SJSA1 (cell line): ENCODE measurements at places on chromosomes 2 and 18. TPM values are rescaled to one million over a fixed set of nuclear protein-coding genes. Genes with fewer than 3 reads are reported as not detected.

DNA sequence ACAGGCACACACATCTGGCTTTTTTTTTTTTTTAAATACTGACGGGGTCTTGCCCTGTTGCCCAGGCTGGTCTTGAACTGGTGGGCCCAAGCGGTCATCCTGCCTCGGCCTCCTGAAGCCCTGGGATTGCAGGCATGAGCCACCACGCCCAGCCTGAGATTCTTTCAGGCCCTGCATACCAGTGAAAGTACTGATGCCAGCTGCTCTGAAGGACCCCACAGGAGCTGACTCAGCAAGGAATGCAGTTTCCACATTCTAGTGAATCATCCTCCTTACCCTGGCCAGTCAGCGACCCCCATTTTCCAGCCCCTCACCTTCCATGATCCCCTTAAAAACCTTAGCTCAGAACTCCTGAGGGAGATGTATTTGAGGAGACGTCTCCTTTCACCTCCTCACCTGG, 5.8 kb upstream of the DTYMK start:
- peaks cover 43% of the 10 kb centered on the region for H3K36me3 ChIP-seq
- H3K4me3 ChIP-seq, result no peak overlapping the region
- no peak for DNase-seq
- H3K4me1 ChIP-seq, result peaks cover 8% of the 10 kb centered on the region

DNA sequence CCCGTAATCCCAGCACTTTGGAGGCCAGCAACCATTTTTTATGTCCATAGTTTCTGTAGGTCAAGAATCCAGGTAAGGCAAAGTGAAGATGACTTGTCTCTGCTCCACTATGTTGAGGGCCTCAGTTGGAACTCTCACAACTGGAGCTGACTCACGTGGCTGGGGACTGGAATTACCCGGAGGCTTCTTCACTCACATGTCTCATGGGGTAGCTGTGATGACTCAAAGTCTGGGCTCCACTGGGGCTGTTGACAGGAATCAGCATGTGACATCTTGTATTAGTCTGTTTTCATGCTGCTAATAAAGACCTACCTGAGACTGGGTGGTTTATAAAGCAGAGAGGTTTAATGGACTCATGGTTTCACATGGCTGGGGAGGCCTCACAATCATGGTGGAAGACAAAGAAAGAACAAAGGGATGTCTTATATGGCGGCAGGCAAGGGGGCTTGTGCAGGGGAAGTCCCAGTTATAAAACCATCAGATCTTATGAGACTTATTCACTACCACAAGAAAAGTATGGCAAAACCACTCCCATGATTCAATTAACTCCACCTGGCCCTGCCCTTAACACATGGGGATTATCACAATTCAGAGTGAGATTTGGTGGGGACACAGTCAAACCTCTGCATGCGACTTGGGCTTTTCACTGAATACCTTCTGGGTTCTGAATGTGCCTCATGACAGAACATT, 7.8 kb upstream of the PPP1R1C start:
- H3K27me3 ChIP-seq, result no peaks in the 10 kb centered on the region
- H3K4me3 ChIP-seq, result no peak overlapping the region
- no peak overlapping the region for H3K27ac ChIP-seq
- H3K4me1 ChIP-seq, result peaks cover 3% of the 10 kb centered on the region; the same call in 1 of the 2 replicates
- no peak for DNase-seq
- H3K36me3 ChIP-seq, result no peaks in the 10 kb centered on the region

DNA sequence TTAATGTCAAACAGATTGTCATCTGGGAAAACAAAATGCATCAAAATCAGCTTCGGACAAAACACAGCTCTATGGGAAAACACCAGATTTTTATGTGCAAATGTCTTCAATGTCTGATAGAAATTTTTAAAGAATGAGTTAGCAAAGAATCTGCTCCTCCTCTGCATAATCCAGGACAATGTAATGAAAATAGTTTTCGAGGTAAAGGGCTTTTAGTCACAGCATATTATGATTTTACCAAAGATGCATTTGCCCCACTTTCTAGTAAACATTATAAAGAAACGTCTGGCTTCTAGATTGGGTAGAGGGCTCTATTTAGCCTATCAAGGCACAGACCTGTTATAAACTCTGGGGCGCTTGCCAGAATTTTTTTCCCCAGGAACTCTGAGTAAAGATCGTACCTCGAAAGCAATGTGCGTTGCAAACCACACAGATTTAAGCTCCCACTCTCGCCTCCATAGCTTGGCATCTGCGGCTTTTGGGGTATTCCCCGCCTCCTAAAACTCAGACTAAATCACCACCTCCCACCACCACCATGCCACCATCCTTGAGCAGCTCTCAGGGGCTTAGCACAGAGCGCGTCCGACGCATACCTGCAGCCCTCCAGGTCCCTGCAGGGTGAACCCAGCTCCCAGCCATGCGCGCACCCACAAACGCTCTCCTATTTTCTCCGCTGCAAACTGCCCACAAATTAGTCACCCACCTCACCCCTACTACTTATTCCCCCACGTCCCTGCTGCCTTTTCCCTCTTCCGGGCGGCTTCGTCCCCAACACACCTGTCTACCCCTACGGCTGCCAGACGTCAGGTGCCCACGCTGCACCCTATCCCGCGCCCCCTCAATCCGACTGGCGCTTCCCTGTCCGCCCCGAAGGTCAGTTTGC, 829 bp downstream of the ACVR1C start:
- peak overlapping the region; percentile 33 for H3K4me3 ChIP-seq
- no peaks in the 10 kb centered on the region for H3K36me3 ChIP-seq
- peaks cover 9% of the 10 kb centered on the region for H3K4me1 ChIP-seq
- no peak overlapping the region for H3K27ac ChIP-seq
- H3K27me3 ChIP-seq, result peaks cover 38% of the 10 kb centered on the region

DNA sequence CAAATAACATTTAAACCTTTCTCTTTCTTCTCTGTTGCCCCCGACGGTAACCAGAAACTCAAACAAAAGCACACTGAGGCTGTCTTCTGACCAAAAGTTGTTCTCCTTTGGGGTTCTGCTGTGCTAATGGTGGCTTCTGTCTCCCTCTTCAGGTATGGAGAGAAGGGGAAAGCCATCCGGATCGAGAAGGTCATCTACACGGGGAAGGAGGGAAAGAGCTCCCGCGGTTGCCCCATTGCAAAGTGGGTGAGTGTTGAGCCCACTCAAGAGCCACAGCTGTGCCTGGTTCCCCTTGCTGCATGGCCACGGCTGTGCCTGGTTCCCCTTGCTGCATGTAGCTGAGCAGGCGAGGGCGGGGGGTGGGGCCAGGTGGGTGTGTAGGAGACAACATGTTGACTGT, 67.4 kb downstream of the BOLA3 start:
- H3K36me3 ChIP-seq, result no peaks in the 10 kb centered on the region
- H3K27ac ChIP-seq, result no peak overlapping the region
- no peaks in the 10 kb centered on the region for H3K4me1 ChIP-seq

- peak; percentile 68 for DNase-seq
- H3K4me3 ChIP-seq, result no peak overlapping the region
- peaks cover 31% of the 10 kb centered on the region for H3K4me1 ChIP-seq
- H3K36me3 ChIP-seq, result no peaks in the 10 kb centered on the region
- H3K27ac ChIP-seq, result peak overlapping the region; percentile 62
These were observed 82.1 kb downstream of the HS1BP3 start for GRCh38 chr2:20568501-20569463.

DNA sequence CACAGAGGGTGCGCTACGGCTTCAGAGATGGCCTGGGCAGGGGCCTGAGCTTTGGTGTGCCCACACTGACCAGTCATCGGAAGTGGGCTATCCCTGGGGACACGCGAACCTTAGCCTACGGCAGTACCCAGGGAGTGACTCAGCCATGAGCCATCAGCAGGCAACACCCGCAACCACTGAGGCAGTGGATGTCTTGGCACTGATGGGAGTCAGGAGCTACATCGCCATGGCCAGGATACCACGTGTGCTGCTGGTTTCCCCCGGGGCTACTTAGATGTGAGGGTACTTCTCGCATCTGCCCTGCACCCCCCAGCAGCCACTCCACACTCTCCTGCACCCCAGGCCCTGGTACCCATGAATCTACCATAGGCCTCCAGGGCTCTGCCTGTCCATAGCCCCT, 12.8 kb upstream of the HPCAL1 start:
- no peaks in the 10 kb centered on the region for H3K27me3 ChIP-seq
- peak overlapping the region; percentile 38; the same call in 1 of the 2 replicates for H3K27ac ChIP-seq
- DNase-seq, result peak; percentile 91
- no peaks in the 10 kb centered on the region for H3K36me3 ChIP-seq
- H3K4me3 ChIP-seq, result no peak overlapping the region

GRCh38 chr2:220188031-220188430, 560.6 kb downstream of the SLC4A3 start:
- H3K27me3 ChIP-seq, result no peaks in the 10 kb centered on the region
- H3K27ac ChIP-seq, result no peak overlapping the region
- H3K4me3 ChIP-seq, result no peak overlapping the region
- peaks cover 4% of the 10 kb centered on the region for H3K4me1 ChIP-seq

- H3K36me3 ChIP-seq, result no peaks in the 10 kb centered on the region
- H3K27ac ChIP-seq, result no peak overlapping the region
- no peak for DNase-seq
- no peaks in the 10 kb centered on the region for H3K27me3 ChIP-seq
- H3K4me1 ChIP-seq, result peaks cover 21% of the 10 kb centered on the region
These were observed 31.1 kb downstream of the CHN1 start for GRCh38 chr2:174974131-174974530.

- peaks cover 36% of the 10 kb centered on the region for H3K4me1 ChIP-seq
- no peak overlapping the region for H3K4me3 ChIP-seq
- no peaks in the 10 kb centered on the region for H3K36me3 ChIP-seq
- DNase-seq, result no peak
- H3K27ac ChIP-seq, result peak overlapping the region; percentile 86
These were observed 31.2 kb downstream of the GULP1 start for GRCh38 chr2:188322569-188323551.

The SETBP1 gene
- 9.9 and 12.6 TPM in 2 replicates for total RNA-seq

The SCYGR2 gene
- not detected in 2 replicates for total RNA-seq

DNA sequence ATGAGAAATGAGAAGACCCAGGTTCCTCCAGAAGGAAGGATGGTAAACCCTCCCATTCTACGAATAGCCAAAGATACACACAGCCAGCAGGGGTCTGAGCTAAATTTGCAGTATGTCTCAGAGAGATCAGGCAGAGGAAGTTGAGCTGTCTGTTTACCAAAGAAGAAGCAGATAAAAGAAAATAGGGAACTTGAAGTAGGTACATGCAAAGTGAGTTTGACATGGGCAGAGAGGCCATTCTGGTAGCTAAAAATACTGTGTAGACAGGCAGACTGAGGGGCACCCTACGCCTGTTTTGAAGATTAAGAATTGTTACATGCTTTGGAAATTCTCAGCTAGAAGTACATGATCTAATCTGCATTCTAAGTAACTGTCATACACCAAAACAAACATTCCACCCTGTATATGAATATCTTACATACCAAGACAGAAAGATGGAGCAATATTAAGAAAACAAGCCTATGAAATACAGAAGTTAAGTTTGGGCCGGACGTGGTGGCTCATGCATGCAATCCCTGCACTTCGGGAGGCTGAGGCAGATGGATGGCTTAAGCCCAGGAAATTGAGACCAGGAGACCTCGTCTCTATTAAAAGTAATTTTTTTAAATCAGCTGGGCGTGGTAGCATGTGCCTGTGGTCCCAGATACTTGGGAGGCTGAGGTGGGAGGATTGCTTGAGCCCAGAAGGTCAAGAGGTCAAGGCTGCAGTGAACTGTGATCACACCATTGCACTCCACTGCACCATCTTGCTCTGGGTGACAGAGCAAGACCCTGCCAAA, 157.9 kb downstream of the ANKRD44 start:
- H3K4me3 ChIP-seq, result no peak overlapping the region
- peak overlapping the region; percentile 48 for H3K27ac ChIP-seq
- no peaks in the 10 kb centered on the region for H3K36me3 ChIP-seq
- peaks cover 11% of the 10 kb centered on the region for H3K4me1 ChIP-seq
- no peaks in the 10 kb centered on the region for H3K27me3 ChIP-seq
- DNase-seq, result no peak

- H3K36me3 ChIP-seq, result no peaks in the 10 kb centered on the region
- peak overlapping the region; percentile 52 for H3K4me3 ChIP-seq
- DNase-seq, result peak; percentile 62
- peaks cover 42% of the 10 kb centered on the region for H3K4me1 ChIP-seq
These were observed 5.5 kb upstream of the ID2 start for GRCh38 chr2:8676191-8676920.

- H3K27ac ChIP-seq, result no peak overlapping the region
- no peaks in the 10 kb centered on the region for H3K4me1 ChIP-seq
- H3K36me3 ChIP-seq, result no peaks in the 10 kb centered on the region
- H3K27me3 ChIP-seq, result peaks cover 7% of the 10 kb centered on the region; the same call in 1 of the 2 replicates
These were observed 128.3 kb downstream of the DNER start for GRCh38 chr2:229586012-229586411.

The SALL3 gene
- total RNA-seq, result 0.03 TPM in 1 of 2 replicates, not detected in the other
